ENCODE measurements at places on chromosomes 4 and X.
A peak's percentile ranks its signal among the peaks of the same experiment; 100 is the strongest.

- no peak for DNase-seq
These were observed 93.8 kb downstream of the GPC4 start for GRCh38 chrX:133321451-133321850.

- no peak for DNase-seq
These were observed 51.9 kb downstream of the GSPT2 start for GRCh38 chrX:51795136-51795535.

GRCh38 chr4:137949746-137950145, 292.4 kb downstream of the SLC7A11 start:
- DNase-seq = peak; percentile 48

- DNase-seq = peak; percentile 26
These were observed 83.7 kb upstream of the FAM9C start for GRCh38 chrX:13128104-13128503.

- no peak for DNase-seq
These were observed 31.3 kb upstream of the CYP2U1 start for GRCh38 chr4:107900067-107900466.

Data from EL (cell line).